ACHN (cell line): ENCODE measurements at places on chromosomes 6 and 20.

- DNase-seq: peak; percentile 72
Measured at GRCh38 chr6:6676910-6677441, 88.5 kb downstream of the LY86 start.

GRCh38 chr20:61253264-61253639, 1.2 kb downstream of the CDH4 start:
- DNase-seq: peak; percentile 48

DNA sequence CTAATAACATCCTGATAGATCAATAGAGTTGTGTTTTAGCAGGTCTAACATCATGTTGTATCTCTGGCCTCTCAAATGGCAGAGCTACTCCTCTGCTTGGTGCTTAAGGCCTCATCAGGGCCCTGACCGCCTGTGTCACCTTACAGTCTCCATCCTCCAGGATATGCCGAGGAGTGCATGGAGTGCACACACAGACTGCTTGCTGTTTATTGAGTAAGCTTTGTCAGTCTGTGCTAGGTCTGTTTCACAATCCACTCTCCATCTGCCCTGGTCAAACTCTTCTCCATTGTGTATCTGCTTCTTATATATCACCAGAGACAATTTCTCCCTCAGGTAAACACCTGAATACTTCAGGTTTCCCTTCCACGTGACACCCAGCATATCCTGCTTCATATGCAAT, 136.1 kb downstream of the SLC24A3 start:
- no peak for DNase-seq

GRCh38 chr20:39429726-39430125, 467.6 kb downstream of the DHX35 start:
- peak; percentile 19 for DNase-seq

- no peak for DNase-seq
Measured at GRCh38 chr6:865846-866245, 172.9 kb upstream of the EXOC2 start.
